ENCODE measurements at places on chromosomes 5 and 9. TPM values are rescaled to one million over a fixed set of nuclear protein-coding genes. Genes with fewer than 3 reads are reported as not detected.

DNA sequence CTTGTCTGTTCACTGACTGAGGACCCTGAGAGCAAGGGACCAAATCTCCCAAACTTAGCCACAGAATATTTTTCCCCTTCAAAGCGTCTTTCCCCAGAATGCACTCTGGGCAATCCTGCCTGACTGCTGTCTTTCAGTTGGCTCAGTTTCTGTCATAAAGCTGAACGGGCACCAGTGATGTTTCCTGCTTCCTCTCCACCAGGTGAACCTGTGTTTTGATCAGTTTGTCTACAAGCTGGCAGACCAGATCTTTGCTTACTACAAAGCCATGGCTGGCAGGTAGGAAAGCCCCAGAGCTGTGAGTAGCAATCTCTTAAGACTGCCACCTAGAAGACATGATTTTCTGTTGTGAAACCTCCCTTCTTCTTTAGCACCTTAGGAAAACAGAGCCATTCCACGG, 61.8 kb downstream of the CYFIP2 start:
- no peak for DNase-seq

DNA sequence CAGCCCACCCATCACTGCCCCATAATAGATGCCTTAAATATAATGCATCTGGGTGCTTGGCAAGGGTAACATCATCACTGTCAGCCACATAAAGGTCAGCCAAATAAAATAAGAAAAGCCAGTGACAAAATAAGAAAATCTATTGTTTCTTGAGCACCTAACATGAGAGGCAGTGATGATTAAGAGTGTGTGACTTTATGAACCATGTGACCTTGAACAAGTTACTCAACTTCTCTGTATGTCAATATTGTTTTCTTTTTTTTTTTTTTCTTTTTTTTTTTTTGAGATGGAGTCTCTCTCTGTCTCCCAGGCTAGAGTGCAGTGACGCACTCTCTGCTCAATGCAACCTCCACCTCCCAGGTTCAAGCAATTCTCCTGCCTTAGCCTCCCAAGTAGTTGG, 98.7 kb downstream of the CDK5RAP2 start:
- DNase-seq: no peak

- peak; percentile 77 for DNase-seq
Observed at GRCh38 chr9:14400658-14400995, 86.7 kb upstream of the NFIB start.

DNA sequence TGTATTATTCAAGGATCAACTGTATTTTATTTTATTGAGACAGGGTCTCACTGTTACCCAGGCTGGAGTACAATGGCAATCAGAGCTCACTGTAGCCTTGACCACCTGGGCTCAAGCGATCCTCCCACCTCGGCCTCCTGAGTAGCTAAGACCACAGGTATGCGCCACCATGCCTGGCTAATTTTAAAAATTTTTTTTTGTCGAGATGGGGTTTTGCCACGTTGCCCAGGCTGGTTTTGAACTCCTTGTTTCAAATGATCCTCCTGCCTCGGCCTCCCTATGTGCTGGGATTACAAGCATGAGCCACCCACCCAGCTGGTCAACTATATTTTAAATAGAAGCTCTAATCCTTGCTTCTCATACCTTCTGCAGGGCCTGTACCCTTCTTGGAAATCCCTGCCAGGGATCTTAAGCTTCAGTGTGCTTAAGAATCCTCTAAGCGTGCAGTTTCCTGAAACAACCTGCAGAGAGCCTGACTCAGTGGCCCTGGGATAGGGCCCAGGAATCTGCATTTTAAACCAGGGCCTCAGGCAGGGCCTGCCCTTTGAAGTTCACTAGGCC, 2.9 kb downstream of the AKNA start:
- no peak for DNase-seq

GRCh38 chr9:78006734-78007133, 24.9 kb downstream of the GNAQ start:
- DNase-seq: no peak

DNA sequence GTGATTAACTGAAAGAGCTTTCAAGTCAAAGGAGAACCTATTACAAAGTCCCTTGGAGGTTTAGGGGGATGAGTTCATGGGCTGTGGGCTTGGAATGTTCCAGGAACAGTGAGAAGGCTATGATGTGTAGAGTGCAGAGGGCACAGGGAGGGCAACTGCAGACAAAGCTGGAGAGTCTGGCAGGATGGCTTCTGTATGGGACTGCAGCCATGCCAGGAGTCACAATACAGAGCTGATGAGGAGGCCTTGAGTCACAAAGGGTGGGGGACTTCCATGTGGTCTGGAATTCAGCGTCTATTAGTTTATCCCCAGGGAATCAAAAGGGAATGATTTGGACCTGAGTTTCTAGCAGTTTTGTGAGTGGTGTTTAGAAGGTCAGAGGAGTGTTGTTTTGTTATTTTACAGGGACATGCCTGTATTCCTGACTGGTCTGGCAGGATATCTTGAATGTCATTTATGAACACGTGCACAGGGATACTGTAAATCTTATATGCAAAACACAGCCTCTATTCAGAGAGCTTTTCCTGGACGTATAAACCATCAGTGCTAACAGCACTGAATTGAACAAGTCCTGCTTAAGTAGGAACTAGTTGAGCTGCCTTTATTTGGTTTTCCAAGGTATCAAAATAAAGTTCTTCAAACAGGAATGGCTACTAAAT, 14.3 kb upstream of the TEK start:
- DNase-seq: peak; percentile 67

- no peak for DNase-seq
Observed at GRCh38 chr5:116410336-116410890, 164.2 kb downstream of the SEMA6A start.

DNA sequence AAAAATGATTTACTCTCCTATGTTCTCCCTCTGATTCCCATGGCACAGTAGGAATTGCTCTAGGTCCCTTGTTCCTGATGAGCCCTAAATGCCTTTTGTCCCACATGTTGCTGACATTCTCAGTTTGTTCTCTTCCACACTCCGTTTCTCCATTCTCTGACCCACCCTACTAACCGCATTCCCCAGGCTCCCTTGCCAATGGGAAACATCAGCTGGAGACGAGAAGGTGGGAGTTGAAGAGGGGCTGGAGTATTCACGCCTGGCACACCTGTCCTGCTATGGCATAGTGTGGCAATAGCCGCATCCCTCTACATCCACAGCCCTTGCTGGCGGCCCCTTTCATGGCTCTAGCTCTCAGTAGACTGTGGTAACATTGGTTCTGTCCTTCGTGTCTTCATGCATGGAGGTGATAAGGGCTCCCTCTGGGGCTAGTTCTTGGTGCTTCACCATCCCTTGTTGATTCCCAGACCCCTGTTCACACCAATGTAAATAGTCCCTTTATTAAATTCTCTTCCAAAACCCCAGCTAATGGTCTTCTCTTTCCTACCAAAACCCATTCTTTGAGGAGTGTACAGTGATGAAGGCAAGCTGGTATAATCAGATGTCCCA, 16.4 kb upstream of the ARL15 start:
- no peak for DNase-seq

DNA sequence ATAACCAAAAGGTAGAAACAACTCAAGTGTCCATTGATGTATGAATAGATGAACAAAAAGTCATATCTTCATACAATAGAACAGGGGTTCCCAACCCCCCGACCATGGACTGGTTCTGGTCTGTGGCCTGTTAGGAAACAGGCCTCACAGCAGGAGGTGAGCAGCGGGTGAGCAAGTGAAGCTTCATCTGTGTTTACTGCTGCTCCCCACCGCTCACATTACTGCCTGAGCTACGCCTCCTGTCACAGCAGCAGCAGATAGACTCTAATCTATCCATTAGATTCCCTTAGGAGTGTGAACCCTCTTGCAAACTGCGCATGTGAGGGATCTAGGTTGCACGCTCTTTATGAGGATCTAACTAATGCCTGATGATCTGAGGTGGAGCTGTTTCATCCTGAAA, 478.0 kb downstream of the BRINP1 start:
- DNase-seq: no peak

DNA sequence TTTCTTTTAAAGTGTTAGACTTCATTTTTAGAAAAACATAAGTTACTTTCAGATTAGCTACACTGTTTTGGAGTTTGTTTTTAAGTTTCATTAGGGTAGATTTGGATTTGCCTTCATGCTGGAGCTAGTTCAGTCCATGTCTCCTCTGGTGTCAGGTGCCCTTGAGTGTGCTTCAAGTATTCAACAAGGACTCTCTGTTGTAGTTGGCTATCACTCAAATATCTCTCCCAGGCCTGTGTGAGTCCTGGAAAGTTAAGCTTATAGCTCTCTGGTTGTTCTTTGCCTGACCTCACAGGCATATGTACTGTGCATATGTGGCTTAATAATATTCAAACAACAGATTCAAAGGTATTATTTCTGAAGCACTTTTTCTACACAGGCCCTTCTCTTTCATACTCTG, 45.4 kb downstream of the PTBP3 start:
- peak; percentile 8 for DNase-seq

DNA sequence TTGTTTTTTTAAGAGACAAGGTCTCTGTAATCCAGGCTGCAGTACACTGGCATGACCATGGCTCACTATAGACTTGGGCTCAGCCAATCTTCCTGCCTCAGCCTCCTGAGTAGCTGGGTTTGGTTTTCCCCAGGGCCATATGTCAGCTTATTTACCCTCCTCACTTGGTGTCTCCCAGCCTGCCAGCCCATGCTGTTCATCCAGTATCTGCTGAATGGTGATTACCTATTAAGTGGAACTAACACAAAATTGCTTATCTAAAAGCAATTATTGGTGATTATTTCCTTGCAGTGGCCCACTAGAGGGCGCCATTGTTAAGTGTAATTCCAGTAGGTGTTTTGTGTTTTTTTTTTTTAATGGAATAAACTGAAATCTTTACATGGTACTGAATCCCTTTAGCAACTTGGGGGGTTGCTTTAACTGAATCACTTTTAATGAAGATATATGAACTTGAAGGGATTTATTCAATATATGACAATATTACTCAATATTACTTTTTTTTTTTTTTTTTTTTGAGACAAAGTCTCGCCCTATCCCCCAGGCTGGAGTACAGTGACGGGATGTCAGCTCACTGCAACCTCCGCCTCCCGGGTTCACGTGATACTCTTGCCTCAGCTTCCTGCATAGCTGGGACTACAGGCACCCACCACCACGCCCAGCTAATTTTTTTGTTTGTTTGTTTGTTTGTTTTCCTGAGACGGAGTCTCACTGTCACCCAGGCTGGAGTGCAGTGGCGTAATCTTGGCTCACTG, 13.8 kb downstream of the EXOSC2 start:
- peak; percentile 32 for DNase-seq

DNA sequence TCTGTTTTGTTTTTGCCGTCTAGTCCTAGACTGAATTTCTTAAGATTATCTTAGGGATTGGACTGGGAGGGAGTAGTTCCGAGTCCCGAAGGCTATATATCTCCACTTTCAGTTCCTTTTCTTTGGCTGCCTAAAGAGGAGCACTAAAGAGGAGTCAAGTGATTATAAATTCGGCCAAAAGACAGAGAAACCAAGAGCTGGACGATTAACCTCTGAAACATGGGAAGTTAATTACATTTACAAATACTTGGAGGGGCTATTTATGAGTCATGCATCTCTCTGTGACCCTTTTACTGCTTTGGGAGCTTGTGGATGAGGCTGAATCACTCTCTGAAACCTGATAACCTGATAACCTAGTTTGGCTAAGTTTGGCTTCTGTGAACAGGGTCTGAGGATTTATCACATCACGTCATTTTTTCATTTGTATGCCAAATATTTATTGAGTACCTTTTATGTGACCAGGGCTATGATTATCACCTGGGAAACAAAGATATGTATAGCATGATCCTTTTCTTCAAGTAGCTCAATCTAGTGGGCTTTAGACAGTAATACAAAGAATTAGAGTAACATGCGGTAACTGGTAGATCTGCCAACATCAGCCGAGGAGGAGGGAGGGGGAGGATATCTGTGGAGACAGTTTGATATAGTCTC, 180.9 kb downstream of the CD180 start:
- DNase-seq: peak; percentile 91

- no peak for DNase-seq
Observed at GRCh38 chr9:93117924-93118862, 15.9 kb downstream of the NINJ1 start.

The SLC22A4 gene
- 2.0 TPM for total RNA-seq

The SLCO6A1 gene
- total RNA-seq: not detected

The STPG3 gene
- not detected for total RNA-seq

The TLX3 gene
- total RNA-seq: not detected
